ENCODE measurements at places on chromosomes 11 and 22.

DNA sequence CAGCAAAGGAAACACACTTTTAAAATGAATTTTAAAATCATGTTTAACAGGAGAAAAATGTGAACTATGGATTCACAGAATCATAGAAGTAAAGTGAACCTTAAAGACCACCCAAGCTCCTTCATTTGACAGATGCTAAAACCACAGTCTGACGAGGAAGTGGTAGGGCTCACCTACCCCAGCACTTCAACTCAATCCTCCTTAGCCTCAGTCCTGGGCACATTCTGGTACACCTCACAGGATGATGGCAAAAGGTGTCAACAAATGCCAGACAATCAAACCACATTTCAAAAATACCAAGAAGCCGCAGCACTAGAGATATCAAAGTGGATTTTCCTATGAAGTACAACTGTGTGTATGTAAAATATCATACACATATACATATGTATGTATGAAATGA lies 43.1 kb downstream of the PITPNB start:
- no peak for DNase-seq

DNA sequence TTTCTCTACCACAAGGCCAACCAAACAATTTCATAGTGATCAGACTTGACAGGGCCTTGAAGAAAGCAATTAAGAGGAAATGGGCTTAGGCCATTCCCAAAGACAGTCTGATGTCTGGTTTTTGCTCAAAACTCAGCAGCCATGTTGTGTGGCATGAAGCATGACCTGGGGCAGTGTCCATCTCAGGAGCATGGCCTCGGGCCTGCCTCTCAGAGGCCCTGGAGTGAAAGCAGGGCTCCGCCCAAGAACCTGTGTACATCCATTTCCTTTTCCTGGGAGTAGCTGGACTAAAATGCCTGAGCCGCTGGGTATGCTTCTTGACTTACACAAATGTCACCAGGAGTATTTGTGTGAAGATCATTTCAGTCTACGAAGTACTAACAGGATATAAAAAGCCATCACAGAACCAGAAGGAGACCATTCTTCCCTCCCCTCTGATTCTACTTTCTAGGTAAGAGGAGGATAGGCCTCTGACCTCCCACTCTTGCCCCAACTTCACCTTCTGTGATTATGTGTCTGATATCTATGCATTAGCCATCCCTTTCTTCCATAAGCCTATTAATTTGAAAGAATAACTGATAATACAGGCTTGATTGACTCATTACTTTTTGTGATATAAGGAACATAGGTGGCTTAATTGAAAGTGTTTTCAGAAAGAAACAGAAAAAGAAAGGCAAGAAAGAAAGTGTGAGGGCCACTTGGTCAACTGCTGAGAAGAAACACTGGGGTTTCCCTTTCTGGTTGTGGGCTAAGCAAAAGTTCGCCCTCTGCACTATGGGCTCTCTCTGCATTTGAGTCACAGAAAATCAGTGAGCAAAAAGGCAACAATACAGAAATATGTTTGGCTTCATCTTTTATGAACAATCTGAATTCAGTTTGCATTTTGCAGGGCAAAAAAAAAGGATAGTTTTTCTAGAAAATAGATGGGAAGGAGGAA lies 188.6 kb upstream of the MTMR2 start:
- DNase-seq: no peak

- no peak for DNase-seq
These were observed 15.7 kb downstream of the MYO18B start for GRCh38 chr22:25757686-25758085.

DNA sequence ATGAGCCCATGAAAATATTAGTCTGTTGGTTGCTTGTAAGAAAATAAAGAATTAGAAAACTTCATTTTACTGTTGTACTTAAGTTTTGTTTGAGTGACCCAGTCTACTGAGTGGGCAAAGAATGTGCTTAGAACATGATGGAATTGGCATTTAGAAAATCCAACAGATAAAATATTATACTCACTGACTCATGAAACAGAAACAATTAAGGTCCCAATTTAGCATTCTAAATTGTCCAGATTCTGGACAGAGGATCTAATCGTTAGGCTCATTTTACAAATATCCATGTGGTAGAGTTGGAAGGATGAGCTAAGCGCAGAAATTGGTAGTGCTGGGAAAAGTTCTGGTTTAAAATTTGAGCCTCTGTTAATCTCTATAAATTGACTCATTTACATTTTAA lies 45.4 kb downstream of the METTL15 start:
- DNase-seq: no peak

DNA sequence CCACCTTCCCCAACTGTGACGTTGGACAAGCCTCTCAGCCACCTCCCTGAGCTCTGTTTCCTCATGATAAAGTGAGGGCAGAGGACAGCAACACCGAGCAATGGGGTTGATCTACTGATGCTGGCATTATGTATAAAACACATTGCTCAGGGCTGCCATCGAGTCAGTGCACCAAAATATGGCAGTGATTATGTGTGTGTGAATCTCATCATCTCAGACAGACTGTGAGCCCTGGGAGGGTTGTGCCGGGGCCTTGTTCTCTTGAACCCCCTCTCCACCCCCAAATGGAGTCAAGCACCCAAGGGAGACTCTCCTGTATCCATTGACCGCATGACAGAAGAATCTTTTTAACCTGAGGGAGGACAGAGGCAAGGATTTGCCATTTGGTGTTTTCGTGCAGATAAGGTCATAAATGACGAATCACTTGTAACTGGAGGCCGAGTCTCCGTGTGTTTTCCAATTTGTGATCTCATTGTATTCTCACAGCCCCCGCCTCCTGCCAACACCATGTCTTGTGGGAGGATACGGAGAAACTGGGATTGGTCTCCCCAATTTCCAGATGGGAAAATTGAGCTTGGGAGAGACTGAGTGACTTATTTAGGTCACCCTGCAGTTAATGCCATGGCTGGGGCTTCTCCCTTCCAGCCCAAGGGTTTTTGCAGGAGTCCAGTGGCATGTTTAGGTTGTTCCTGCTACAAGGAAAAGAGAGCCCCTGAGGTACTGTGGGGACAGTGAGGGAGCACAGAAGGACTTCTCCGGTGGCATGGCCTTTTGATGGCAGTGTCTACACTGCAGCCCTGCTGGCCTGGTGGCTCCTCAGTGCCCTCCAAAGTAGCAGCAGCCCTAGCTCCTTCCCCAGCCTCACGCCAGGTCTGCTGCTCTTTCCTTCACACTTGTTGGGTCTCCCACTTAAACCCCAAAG lies 52.4 kb downstream of the CHRDL2 start:
- no peak for DNase-seq

- DNase-seq: no peak
These were observed 73.7 kb upstream of the KIRREL3 start for GRCh38 chr11:127074151-127074761.

- DNase-seq: no peak
These were observed 33.6 kb upstream of the TECTA start for GRCh38 chr11:121067453-121067852.

DNA sequence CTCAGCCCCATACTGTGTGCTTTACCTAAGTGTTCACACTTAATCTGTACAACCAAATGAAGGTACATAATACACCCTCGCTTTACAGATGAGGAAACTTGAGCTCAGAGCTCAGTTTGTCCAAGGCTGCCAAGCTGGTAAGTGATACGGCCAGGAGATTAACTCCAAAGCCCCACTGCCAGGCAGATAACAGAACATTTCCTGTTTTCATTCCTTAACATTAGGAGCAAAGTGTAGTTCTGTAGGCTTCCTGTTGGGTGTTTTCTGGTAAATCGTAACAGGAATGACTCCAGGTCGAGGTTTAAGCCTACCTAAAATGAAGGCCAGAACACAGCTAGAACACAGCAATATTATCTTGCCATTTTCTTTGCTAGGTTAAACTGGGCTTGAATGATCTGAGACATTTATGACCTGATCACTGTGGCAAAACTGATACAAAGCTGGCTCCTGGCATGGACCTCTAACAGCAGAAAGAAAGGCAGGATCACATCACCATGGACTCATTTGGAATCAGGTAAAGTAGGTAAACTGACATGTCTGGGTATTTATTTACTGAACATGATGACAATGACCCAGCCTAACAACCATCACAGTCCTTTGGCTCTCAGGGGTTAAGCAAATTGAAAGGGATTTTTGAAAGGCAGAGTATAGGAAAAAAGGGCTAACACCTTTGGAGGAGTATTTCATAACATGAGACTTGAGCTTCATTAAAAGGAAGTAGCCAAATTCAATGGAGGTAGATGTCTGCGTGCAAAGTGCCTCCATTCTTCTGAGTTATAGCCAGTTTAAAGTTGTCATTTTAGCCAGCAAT lies 3.9 kb upstream of the NUP50 start:
- DNase-seq: no peak

DNA sequence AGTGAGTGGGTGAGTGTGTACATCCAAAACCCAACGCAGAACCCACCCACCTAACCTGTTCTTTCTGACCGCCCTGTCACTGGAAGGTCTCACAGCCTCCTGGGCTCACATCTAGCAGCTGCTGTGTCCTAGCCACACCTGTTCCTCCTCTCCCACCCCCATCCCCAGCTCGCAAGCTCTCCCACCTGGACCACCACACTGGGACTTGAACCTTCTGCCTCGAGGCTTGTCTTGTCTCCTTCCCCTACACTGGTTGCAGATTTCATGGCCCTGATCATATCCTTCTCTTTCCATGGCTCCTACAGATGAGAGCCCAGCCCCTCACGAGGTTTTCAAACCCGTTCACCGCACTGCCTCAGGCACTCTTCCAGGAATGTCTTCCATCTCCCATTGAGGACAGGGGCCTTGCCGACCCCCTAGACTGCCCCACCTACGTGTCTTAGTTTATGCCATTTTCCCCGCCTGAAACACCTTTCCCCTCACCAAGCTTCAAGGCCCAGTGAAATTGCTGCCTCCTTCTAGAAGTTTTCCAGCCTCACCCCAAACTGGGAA lies 6.7 kb downstream of the IFITM10 start:
- DNase-seq: no peak

- DNase-seq: peak; percentile 35
These were observed 64.7 kb downstream of the MAML2 start for GRCh38 chr11:96278039-96278897.

DNA sequence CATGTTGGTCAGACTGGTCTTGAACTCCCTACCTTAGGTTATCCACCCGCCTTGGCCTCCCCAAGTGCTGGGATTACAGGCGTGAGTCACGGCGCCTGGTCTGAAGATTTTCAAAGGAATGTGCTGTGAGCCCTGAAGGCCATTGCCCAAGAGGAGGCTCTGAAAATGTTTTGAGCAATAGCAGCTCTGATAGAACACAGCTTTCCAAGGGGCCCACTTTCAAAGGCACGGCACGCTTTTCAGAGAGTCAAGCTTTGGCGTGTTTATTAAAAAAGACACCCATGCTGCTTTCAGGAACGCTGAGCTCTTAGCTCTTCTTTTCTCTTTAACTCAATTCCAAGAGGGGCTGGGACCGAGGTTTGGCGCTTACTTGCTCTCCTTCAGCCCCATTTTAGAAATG lies 73.8 kb upstream of the CDON start:
- DNase-seq: no peak

DNA sequence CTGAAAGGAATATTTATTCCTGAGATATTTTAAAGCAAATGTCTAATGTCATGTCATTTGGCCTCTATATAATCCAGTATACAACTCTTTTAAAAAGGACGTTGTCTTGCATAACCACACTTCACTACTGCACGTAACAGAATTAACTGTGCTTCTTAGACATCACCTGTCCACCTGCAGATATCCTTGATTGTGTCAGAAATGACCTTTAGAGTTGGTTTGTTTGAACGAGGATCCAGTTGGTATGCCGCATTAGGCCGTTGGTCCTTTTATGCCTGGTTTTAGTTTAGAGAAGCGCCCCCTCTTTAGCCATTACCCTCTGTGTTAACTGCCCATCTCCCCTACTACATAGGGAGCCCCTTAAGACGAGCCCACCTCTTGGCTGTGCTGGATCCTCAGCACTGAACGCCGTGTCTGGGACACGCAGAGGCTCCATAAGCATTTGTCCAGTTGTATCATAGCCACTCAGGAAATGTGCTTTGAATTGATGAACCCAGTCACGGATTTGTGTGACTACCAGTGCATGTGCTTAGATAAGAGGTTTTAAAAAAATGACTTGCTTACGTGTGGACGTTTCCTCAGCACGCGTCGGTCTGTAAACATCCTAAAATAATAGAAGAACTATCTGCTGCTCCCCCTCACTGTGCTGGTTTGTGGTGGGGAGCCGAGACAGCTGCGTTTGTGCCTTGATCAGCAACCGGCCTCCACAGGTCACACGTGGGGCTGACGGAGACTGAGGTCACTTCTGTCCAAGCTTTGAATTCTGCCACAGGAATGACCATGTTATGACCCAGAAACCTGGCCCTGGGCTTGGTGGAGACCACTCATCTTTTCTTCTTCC lies 4.0 kb downstream of the MICAL2 start:
- DNase-seq: no peak

GRCh38 chr22:20904980-20905355 lies 12.2 kb upstream of the CRKL start:
- DNase-seq: no peak

GRCh38 chr11:3245071-3245470 lies 12.9 kb upstream of the MRGPRE start:
- DNase-seq: no peak

DNA sequence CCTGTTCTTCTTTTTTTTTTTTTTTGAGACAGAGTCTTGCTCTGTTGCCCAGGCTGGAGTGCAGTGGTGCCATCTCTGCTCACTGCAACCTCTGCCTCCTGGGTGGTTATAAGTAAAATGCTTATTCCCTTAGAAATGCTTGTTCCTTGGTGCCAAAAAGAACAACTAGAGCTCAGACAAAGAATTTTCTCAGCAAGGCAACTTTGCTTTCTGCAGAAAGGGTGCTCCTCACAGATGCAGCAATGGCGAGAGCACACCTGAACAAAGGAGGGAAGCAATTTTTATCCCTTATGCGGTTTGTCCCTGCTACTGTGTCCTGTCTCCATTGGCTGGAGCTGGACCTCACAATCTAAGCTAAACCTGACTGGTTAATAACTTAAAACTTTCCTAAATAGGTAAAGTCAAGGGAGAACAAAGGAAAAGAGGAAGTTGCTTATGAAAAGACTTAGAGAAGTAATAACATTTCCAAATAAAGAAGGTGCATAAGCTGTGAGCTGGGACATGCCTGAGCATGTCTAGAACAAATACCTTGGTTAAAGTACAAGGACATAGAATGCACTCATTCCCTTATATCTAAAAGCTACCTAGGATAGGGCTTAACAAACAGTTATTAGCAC lies 90.0 kb upstream of the PRR5 start:
- DNase-seq: no peak

DNA sequence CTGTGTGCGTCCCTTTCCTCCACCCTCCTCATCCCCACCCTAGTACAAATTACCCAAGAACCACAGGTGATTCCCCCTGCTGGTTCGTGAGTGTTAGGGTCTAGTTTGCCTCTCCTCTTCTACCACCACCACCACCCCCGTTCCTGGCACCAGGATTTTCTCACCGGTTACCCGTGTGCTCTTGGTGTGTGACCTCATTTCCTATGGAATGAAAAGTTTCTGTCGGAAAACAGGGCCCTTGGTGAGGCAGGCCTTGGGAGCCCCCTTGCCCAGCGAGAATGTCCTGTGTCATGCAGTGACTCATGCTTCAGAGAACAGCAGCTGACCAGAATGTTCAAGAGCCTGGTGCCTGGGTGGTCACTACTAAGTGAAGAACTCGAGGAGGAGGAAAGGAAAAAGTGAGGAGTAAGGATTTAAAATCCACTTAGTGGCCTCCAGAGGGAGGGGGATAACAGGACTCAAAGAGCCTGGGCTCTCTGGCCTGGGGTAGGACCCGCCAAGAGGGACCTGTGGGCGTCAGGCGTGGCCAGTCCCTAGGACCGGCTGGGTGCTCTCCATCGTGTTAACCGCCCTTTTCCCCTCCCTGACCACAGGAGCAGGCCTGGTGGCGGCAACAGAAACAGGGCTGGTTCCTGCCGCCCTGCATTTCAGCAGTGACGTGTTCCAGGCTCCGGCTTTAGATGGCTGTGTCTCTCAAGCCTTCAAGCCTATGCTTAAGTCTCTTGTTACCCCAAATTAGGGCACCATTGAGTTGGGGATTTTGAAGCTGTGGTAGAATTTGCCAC lies 30.2 kb downstream of the C22orf31 start:
- DNase-seq: no peak
